GM19239 (cell line): ENCODE measurements at places on chromosomes 3 and 15.

- DNase-seq = no peak
These were observed 57.4 kb upstream of the C15orf61 start for GRCh38 chr15:67463488-67463887.

DNA sequence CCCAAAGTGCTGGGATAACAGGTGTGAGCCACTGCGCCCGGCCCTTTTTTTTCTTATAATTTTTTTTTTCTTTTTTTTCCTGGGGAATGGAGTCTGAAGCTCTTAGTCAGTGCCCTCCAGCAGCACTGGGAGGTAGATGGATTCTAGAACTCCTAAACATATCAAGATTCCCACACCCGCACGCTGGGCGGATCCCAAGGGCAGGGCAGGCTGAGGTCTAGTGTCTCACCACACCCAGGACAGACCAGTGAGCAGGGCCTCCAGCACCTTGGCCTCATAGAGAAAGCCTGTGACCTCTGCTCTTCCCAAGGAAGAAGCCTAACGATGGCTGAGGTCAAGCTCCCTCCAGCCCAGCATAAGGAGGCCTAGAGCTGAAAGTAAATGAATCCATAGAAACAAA lies 153.7 kb upstream of the MEF2A start:
- no peak for DNase-seq

- no peak for DNase-seq
These were observed 857.3 kb downstream of the TUSC7 start for GRCh38 chr3:117566926-117567325.

GRCh38 chr3:170709046-170709445 lies 123.2 kb upstream of the SLC7A14 start:
- DNase-seq = no peak

DNA sequence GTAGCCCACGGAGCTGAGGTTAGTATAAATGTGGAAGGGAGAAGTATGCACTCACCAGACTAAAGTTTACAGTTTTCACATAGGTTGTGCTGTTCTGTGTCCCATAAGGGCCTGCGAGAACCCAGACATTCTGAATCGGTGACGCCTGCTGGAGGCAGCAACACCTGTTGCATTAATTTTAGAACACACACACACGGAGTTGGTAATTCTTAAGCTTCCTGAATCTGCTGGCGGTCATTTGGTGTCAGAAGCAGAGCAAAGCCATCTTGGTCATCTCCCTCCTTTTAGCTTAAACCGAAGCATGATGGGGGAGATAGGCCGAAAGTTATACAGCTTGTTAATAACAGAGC lies 41.1 kb upstream of the AP3B2 start:
- DNase-seq = peak; percentile 6

DNA sequence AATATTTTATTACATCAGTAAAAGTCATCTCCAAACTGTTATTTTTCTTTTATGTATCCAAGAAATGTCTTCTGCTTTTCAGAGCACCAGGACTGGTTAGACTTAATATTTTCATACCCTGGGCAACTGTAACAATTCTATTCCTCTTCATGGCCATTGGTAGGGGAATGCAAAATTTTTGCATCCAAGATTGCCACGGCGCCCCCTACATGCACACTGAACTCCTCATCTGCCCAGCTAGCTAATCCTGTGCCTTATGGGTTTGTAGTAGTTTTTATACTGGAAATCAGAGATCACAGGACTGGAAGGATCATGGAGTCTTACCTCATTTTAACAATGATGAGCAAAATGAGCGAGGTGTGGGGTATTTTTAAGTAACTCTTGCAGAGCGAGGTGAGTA lies 74.2 kb downstream of the CRTC3 start:
- DNase-seq = no peak

DNA sequence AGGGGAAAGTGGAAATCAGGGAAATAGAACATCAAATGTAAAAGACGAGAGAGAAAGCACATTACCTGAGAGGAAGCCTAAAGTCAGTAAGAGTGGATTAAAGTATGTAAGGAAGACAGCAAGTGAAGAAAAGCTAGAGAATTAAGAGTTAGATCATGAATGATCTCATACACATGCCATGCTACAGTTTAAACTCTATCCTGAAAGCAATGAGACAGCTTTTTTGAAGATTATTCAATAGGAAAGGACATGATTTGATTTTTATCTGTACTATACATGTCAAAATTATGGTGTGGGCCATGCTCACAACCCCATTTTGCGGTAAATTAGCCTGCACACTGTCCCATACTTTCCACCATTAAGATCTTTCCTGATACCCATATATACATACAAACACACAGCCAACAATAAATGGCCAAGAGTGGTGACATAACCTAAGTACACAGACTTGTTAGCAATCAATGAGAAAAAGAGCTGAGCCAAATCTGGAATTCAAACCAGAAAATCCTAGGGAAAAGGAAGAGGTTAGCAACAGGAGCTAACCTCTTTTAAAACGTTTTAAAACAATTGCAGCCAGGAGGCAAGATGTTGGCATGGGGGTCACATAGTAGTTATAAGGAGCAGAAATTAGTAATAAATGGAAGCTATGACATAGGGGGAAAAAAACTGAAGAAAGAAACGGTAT lies 4.5 kb downstream of the MYO9A start:
- DNase-seq = no peak

- no peak for DNase-seq
These were observed 15.2 kb downstream of the NRROS start for GRCh38 chr3:196654735-196655090.

DNA sequence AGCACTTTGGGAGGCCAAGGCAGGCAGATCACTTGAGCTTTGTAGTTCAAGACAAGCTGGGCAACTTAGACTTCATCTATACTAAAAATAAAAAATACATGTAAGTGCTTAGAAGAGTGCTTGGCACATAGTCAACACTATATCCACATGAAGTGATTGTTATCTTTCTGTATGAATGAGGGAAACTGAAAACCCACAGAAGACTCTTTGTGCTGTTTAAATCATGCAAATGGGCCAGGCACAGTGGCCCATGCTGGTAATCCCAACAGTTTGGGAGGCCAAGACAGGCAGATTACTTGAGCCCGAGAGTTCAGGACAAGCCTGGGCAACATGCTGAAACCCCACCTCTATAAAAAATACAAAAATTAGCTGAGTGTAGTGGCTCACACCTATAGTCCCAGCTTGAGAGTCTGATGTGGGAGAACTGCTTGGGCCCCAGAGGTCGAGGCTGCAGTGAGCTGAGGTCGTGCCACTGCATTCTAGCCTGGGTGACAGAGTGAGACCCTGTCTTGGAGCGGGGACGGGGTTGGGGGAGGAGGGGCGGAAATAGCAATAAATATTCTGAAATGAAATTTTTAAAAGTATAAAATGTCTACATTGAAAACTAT lies 129.7 kb downstream of the NR2E3 start:
- DNase-seq = no peak

DNA sequence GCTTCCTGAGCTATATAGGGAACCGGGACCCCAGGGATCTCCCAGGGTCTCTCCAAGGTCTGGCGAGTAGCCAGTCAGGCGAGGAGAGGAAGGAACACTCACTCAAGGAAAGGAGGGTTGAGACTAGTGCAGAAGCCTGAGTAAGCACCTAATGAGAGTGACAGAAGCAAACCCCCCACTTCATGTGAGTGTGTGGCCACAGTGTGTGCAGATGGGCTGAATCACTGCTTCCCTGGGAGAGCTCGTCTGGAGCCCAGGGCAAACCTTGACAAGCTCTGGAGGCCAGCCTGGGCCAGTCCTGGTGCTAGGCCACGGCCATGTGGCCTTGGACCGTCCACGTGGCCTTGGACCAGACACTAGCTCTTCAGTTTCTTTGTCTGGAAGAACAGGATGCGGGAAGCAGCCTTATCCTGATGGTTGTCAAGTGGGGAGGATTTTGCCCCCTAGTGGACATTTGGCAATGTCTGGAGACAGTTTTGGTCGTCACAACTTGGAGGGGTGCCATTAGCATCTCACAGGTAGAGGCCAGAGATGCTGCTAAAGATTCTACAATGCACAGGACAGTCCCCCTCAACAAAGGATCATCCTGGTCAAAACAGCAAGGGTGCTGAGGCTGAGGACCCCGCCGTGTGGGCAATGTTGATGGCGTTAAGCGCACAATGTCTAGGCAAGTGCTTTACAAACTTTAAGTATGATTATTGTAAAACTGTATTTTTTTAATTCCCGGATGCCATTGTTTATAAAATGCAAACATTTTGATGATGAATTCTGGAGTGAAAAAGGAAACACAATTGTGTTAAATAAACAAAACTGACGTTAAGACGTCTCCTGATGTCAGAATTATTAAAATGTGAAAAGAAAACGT lies 34.8 kb upstream of the CTSH start:
- no peak for DNase-seq

DNA sequence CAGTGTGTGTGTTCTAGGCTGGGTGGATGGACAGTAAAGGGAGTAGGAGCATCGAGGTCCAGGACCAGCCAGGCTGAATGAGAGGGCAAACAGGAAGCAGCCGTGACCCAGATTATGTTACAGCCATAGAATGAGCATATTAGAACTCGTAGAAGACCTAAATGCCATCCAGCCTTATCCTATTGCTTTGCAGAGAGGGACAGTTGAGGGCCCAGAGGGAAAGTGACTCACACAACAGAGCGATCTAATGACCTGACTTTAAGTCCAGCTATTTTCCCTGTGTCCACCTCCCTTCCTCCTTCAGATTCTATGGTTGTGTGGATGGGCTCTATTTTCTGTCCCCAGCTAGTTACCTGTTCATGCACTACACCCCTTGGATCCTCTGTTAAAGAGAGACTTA lies 634.1 kb upstream of the TBL1XR1 start:
- DNase-seq = no peak

DNA sequence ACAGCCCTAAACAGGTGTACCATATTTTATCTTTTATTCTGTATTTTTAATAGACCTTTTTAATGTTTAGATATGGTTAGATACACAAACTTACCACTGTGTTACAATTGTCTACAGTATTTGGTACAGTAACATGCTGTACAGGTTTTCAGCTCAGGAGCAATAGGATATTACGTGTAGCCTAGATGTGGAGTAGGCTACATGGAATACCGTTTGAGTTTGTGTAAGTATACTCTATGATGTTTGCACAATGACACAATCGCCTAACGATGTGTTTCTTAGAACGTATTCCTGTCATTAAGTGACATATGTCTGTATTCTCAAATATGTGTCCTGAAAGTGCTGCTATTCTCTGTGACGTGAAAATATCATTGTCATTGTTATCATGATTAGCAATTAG lies 62.6 kb downstream of the MFSD1 start:
- no peak for DNase-seq

DNA sequence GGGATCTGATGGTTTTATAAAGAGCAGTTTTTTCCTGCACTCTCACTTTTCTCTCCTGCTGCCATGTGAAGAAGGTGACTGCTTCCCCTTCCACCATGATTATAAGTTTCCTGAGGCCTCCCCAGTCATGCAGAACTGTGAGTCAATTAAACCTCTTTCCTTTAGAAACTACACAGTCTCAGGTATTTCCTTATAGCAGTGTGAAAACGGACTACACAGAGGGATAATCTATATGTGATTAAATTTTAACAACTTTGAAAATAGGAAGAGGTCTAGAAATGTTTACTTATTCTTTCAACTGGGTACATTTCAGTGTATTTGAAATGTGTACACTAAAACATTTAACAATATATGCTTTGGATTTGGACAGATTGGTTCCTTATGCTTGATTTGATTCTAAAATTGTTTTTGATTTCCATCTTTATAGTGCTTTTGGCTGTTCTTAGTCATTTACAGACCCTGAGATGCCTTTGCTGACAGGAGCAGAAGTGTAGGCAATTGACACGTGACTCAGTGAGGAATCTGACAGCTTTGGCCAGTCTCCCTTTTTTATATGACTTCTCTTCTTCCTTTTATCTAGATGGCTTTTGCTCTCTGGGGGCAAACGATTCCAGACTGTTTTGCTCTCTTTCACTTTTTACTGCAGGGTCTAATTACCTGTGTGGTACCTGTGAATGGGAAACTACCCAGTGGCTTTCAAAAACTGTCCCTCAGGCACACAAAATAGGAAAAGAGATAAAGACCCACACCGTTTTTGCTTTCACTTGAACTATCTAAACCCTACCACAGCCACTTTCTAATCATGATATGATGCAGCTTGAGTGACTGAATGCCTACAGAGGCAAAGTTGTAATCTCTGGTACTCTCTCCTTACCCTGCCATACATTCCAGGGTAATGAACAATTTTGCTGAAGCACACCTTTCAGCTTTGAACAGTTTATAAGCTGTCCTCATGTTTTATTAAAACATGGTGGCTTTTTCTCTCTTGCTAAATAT lies 422.6 kb downstream of the ROBO1 start:
- no peak for DNase-seq

- DNase-seq = no peak
These were observed 534.5 kb upstream of the KCNMB2 start for GRCh38 chr3:178001670-178002101.

DNA sequence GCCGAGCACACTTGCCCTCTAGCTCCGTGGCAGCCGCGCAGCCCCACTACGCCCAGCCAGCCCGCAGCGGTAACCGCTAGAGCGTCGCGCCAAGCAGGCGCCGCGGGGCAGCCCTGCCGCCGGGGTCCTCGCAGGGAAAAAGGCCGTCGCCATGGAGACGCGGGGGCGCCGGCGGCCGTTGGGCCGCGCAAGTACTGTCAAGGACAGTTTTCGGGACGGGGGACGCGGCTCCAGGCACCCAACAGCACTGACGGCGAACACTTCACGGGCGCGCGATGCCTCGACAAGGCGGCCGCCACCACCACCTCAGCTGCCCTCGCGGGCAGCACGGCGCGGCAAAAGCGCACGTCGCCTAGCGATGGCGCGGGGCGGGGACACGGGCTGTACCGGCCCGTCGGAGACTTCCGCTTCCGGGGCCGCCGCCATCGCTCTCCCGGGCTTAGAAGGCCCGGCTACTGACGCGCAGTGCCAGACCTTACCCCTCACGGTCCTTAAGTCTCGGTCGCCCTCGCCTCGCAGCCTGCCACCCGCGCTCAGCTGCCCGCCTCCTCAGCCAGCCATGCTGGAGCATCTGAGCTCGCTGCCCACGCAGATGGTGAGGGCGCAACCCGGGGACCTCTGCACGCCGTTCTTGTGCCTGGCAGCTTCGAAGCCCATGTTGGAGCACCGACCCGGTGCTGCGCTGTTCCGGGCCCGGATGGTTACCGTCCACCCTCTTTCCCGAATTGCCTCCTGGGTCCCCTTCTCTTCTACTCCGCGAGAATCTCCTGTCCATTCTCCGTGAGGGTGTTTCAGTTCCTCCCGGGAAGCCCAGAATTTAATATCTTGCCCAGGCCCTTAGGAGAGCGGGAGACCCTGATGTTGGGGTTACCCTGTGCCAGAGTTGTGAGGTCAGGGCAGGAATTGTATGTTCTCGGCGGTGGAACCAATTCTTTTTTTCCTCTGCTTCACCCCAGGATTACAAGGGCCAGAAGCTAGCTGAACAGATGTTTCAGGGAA lies at the start of the genes GLT8D1 and SPCS1:
Gene GLT8D1, minus strand, starts transcription at position 104 of the 999 bp plus-strand sequence. CDS start 5,331 bp downstream, outside the sequence.
Gene SPCS1, plus strand, starts transcription at position 419 of the 999 bp plus-strand sequence. Its CDS starts 141 bp downstream, at position 560.
- DNase-seq = peak; percentile 82

DNA sequence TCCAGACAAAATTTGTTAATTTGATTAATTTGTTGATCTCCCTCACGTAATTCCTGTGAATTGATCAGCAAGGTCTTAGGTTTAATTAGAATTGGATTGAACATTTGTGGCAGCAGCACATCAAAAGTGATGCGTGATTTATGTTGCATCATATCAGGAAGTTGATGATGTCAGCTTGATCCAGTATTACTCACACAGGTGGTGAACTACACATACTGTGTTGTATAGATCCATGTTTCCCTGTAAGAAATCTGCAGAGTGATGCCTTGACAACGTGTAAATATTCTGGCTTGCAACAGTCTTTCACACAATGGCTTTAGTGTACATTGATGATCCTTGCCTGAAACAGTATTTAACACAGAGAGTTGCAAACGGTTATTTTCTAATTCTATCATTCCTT lies 200.4 kb downstream of the ADAMTSL3 start:
- no peak for DNase-seq

- DNase-seq = no peak
These were observed at the start of gene SKOR1 for GRCh38 chr15:67824976-67825880. SKOR1 (plus strand) TSS chr15:67825509; CDS start chr15:67825603, 94 bp downstream.
